ENCODE measurements at places on chromosomes 4 and X. TPM values are rescaled to one million over a fixed set of nuclear protein-coding genes. Genes with fewer than 3 reads are reported as not detected.

Gene POU3F4
- not detected for total RNA-seq

Gene GYPB
- not detected for total RNA-seq

DNA sequence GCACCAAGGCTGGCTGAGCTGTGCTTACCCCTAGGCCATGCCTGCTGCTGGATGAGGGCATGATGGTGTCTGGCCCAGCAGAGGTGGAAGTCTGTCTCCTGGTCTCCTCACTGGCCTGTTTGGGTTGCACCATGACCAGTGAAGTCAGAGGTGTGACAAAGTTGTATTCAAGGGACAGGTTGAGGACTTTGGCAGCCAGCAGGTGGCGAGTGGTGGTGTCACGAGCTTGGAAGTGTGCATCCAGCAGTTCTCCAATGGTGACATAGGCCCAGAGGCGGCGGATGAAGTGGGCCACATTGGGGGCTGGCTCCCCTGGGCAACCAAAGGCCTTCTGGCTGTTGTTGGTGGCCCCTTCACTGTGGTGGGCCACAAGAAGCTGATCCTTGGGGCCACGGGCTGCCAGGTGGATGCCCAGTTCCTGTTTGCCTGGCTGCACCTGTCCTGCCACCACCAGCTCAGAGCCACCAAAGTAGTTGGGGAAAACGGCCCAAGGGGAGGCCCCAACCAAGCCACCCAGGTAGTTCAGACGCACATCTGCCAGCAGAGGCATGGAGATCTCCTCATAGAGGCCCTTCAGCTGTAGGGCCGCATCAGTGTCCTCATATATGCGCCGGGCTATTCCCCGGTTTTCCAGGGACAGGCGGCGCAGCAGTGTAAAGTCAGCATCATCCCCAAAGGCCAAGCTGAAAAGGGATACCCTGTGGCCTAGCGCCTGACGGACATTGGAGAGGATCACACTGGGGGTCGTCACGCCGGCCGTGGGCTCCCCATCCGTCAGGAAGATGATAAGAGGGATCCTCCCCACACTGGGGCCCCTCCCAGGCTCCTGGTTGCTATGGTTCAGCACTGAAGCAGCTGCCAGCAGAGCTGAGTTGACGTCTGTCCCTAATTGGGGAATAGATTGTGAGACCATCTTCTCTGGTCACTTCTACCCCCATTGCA is 39.7 kb downstream of the ITIH6 start:
- DNase-seq = no peak

DNA sequence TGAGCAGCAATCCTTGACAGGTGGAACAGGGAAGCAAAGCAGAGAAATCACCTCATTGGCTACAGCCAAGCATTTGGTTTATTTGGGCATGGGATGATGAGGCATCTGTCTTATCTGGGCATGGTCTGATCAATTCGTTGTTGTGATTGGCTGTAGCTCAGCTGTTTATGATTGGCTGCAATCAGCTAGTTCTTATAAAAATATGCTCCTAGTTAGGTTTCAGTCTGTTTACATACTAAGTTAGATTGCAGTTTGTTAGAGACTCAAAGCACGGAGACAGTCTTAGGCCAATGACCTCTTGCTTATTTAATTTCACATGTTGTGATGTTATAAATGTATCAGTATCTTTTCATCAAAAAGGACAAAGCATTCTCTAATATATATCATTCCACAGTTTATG is 312.0 kb downstream of the PDGFC start:
- DNase-seq = no peak

GRCh38 chr4:189221691-189222090 is 719.0 kb upstream of the FRG1 start:
- peak; percentile 59 for DNase-seq

GRCh38 chr4:1192091-1192492 is 19.7 kb upstream of the SPON2 start:
- DNase-seq = peak; percentile 86

DNA sequence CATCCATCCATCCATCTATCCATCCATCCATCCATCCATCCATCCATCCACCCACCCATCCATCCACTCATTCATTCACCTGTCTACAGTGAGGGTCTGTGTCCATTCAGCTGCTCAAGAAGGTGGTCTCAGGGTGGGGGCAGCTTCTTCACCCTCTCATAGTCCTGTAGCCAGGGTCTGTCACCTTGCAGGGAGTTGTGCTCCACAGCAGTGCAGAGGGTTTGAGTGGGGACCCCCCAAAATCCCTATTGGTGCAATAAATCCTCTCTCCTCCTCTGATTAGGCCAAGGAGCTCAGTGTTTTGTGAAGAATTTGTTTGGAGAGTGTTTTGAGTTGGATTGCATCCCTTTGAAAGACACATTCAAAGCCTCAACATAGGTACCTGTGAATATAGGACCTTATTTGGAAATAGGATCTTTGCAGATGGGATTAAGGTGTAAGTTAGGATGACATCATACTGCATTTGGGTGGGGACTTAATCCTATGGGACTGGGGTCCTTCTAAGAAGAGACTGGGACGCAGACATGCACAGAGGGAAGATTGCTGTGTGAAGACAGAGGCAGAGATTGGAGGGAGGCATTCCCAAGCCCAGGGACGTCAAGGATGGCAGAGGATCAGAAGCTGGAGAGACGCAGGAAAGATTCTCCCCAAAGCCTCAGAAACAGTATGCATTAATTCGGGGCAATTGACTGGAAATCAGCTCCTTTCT is 12.0 kb downstream of the P2RY8 start:
- no peak for DNase-seq

DNA sequence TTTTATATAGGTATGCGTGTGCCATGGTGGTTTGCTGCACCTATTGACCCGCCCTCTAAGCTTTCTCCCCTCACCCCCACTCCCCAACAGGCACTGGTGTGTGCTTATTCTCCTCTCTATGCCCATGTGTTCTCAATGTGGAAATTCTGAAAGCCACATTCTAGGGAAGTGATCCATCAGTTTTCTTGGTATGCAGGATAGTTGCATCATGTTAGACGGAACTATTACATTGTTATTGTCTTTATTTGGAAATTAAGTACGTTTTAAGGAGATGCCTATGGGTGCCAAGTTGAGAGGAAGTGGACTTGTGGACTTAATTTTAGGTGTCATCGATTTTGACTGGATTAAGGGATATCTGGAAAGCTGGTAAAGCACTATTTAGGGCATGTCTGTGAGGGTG is 204.6 kb downstream of the RBM46 start:
- no peak for DNase-seq
